ENCODE measurements at places on chromosomes 11 and 22. TPM values are rescaled to one million over a fixed set of nuclear protein-coding genes. Genes with fewer than 3 reads are reported as not detected.

Gene BIK
- total RNA-seq: 25.0 TPM

Gene PARVG
- 26.2 TPM for total RNA-seq

Gene TSPAN32
- total RNA-seq: 2.4 TPM

Gene CLCF1
- 11.1 TPM for total RNA-seq

Gene MLC1
- not detected for total RNA-seq

Gene EHD1
- total RNA-seq: 31.2 TPM

Gene SLC17A6
- not detected for total RNA-seq

Gene KCNJ11
- total RNA-seq: 0.80 TPM

Gene FAM111A
- 44.6 TPM for total RNA-seq

Gene GGTLC3
- not detected for total RNA-seq

Gene TSKU
- total RNA-seq: 360 TPM

Gene LINC01488
- not detected for total RNA-seq

Gene SCGB1D2
- 476 TPM for total RNA-seq

Gene LRRC75B
- total RNA-seq: 20.0 TPM

Gene STK33
- 1.2 TPM for total RNA-seq

Gene POU2AF1
- total RNA-seq: 0.16 TPM

Gene ELFN2
- not detected for total RNA-seq

Gene PRRG4
- 25.5 TPM for total RNA-seq

Gene NAP1L4
- total RNA-seq: 167 TPM

Gene LRRC55
- total RNA-seq: not detected

Gene RTN4RL2
- total RNA-seq: 0.32 TPM

Gene PDE2A
- 85.9 TPM for total RNA-seq

Gene PTPMT1
- total RNA-seq: 139 TPM

Gene APOL4
- total RNA-seq: 15.0 TPM

Gene MMP20
- total RNA-seq: 0.59 TPM

Gene BBOX1
- not detected for total RNA-seq

Gene APOA4
- not detected for total RNA-seq

Gene LMF2
- total RNA-seq: 54.9 TPM

Gene PACSIN3
- total RNA-seq: 47.3 TPM

Gene OR2AG1
- total RNA-seq: not detected

Gene IL17REL
- total RNA-seq: not detected

Gene SLC37A2
- 13.6 TPM for total RNA-seq

Gene NAV2
- 61.8 TPM for total RNA-seq

Measured in breast epithelium (tissue), 4 donors.